ENCODE measurements at places on chromosomes 6 and 20.

DNA sequence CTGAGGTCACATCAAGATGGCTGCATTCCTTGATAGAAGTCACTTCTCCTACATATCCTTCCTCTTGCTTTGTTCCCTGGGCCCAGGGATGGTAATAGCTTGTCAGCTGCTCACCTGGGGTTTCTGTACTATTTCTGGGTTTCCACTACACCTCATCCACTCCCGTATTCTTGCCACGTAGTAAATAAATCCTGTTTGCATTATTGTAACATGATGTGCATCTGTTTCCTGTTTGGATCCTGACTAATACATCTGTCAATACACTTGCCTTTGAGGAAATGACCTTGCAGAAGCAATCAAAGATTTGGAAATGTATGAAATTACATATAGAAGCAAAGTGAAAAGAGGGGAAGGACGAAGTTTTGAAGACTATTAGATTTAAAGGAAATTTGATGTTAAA, 619.0 kb downstream of the PHF3 start:
- DNase-seq: no peak

GRCh38 chr6:9401960-9402359, 966.6 kb upstream of the SLC35B3 start:
- no peak for DNase-seq

DNA sequence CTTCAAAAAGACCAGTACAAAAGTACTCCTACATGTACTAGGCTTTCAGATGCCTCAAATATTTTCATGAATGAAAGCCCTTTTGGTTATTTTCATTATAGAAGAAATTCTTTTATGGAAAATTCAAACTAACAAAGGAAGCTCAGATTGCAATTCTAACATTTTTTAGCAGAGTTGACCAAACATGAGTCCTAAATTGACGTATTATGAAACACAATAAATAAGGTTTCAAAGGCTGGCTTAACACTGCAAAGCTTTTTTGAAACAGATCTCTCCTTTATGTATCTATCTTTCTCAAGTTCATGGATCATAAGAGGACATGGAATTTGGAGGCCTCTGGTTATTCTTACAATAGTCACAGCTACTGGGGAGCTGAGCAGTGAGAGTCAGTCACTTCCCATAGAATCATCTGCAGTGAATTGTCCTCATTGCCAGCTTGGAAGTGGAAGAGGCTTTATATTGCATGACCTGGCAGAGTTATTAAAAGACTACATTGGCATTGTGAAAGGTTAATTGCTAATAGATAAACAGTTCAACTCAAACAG, 38.4 kb upstream of the FBXL4 start:
- no peak for DNase-seq

GRCh38 chr6:3825851-3826581, 23.2 kb upstream of the FAM50B start:
- no peak for DNase-seq

DNA sequence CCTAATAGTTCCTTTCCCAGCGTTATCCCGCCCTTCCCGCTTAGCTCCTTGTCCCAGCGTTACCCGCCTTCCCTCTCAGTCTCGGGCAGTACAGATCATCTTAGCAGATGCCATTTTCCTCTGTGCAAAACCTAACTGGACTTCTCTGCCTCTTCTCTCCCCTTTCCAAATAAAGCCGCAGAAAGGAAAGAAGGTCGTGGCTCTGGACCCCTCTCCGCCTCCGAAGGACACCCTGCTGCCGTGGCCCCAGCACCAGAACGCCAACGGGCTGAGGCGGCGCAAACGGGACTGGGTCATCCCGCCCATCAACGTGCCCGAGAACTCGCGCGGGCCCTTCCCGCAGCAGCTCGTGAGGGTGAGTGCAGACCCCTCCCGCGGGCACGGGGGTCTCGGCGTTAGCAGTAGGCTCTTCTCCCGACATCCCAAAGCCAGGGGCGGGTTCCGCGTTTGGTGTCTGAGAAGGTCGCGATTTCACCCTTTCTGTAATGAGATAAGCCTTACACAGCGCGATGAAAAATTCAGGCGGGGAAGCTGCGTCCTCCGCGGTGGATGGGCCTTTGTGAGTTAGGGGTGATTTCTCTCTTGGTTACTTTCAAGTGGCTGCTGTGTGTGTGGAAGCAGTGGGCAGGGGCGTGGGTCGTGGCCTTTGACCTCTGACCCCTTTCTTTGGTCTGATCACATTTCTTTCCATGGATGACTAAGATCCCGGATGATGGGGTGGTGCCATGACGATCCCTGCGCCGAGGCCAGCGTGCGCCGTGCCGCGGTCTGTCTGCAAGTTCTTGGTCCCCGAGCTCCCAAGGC, 292.7 kb downstream of the TAF4 start:
- no peak for DNase-seq

- no peak for DNase-seq
Measured at GRCh38 chr6:71468841-71469700, 180.5 kb downstream of the OGFRL1 start.

DNA sequence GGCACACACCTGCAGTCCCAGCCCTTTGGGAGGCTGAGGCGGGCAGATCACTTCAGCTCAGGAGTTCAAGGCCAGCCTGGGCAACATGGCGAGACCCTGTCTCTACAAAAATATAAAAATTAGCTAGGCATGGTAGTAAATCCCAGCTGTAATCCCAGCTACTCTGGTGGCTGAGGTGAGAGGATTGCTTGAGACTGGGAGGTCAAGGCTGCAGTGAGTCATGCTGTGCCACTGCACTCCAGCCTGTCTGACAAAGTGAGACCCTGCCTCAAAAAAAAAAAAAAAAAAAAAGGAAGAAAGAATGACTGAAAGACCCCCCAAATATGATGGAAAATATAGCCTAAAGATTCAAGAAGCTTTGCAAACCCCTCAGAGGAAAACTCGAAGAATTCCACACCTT, 26.8 kb downstream of the METTL24 start:
- no peak for DNase-seq

GRCh38 chr6:147579667-147580066, 71.2 kb downstream of the SAMD5 start:
- DNase-seq: no peak

GRCh38 chr20:49631856-49632418, 64.0 kb upstream of the PTGIS start:
- no peak for DNase-seq

DNA sequence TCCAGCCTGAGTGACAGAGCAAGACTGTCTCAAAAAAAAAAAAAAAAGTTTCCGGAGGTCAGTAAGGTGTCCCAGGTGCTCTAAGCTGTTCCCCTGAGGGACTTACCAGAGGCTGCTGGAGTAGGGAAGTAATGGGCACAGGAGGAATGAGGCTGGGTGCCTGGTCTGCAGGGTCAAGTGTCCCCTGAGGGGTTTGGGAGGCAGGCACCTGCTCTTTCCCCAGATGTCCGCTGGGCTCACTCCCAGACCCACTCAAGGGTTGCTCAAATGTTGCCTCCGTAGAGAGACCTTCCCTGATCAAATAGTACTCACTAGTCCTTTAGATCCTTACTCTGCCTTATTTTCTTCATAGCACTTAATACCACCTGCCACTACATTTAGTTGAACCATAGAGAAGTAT, 5.4 kb upstream of the MAPK13 start:
- no peak for DNase-seq

GRCh38 chr6:90406142-90406794, 109.6 kb upstream of the BACH2 start:
- DNase-seq: no peak

DNA sequence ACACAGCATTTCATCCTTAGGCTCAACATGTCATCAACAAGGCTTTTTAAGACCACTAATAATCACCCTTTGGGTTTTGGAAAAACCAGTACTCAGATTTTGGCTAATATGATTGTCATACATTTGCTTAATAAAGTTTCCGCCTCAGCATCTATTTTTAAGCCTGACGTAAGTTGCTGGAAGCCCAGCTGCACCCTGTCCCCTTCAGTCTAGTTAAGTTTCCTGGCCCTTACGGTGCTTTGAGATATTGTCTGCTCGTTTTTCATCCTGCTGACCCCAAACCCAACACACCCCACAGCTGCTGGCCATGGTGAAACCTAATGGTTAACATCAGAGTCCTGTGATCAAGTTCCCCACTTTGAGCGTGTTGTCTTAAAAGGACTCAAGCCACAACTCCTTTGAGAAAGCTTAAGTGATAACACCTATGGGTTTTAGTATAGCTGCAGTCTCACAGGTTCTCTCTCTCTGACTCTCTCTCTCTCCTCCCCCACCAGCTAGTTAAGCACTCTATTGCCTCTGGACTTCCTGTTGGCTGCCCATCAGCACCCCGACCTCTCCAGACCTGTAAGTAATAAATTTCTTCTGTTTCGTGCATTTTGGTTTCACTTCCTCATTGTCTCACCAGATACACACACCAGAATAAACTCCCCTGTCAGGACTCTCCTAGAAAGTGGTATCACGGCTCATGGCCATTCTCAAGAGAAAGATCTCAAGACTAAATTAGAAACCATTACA, 802.0 kb downstream of the C6orf118 start:
- no peak for DNase-seq

DNA sequence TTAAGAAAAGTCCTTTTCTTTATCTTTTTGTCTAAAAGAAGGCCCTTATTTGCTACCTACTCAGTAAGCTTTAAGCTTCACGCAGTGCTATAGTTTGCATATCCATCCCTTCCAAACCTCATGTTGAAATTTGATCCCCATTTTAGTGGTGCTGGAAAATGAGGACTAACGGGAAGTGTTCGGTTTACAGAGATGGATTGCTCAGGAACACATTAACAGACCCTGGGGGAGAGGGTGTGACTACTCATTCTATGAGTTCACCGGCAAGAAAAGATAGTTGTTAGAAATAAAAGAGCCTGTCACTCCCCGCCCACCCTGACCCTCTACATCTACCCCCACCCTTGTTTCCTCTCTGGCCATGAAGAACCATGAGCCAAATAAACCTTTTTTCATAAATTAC, 546.2 kb downstream of the MEI4 start:
- no peak for DNase-seq

- DNase-seq: no peak
Measured at GRCh38 chr6:158069800-158070195, 88.1 kb downstream of the SYNJ2 start.

- DNase-seq: no peak
Measured at GRCh38 chr20:187733-188132, 1.8 kb downstream of the DEFB128 start.

GRCh38 chr20:44532259-44532980, 10.6 kb upstream of the SERINC3 start:
- DNase-seq: no peak

- no peak for DNase-seq
Measured at GRCh38 chr20:61117725-61118124, 134.3 kb upstream of the CDH4 start.

DNA sequence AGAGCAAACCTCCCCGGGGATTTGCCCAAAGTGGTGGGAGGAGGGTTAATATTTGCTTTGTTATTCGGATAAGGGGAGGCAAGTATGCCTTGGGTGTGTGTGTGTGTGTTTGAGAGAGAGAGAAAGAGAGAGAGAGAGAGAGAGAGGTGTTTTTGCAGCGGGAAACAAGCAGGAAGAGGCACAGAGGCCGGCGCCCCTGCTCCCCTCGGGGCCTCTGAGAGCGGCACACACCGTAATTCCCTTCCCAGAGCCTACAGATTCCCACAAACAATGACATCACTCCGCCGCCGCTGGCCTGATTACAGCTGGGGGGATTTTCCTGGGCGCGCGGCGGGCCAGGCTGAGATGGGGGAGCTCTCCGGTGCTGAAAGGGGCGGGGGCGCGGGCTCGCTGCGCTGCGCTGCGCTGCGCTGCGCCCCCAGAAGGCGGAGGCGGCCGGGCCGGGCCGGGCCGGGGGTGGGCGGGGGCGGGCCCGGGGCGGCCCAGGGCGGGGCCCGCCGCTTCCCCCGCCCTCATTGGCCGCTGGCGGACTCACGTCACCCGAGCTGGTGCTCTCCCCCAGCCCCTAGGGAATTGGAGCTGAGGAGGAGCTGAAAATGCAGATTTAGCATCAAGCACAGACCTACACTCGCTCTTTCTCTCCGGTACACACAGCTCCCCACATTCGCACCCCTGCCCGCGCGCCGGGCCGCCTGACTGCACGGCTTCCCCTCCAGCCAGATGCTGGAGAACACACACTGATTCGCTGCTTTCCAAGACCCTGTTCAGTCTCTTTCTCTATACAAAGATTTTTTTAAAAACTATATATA, at the start of gene PCSK2:
Gene PCSK2 (plus strand): TSS at position 631 of the 809 bp plus-strand sequence. CDS start 266 bp downstream, outside the sequence.
- DNase-seq: no peak

DNA sequence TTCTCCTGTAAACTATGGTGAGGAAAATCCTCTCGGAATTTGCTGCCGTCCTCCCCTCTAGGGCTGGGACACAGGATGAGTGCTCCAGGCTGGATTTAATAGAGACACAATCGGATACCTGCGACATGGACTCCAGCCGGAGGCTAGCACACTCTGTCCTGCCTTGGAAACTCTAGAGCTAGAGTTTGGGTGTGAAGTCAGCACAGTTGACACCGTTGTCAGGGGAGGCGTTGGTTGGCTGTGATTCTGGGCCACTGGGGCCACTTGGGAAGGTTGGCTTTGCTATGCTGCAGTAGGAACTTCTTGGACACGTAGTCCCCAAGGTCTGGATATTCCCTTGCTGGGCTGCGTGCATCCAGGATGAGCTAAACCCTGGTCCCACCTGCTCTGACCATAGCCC, 169.4 kb downstream of the NRN1 start:
- no peak for DNase-seq

DNA sequence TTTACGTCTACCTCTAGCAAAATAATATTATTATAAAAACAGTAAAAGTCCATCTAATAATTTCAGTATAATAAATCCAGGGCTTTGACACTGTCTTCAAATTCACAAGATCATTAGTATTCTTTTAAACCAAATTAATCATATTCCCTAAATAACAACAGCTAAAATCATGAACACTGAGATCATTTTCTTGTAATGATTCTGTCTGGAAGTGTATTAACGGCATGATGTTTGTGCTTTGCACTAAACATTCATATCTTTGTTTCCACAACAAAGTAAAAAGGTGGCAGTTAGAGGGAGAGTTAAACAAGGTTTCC, 18.8 kb downstream of the HIVEP2 start:
- DNase-seq: no peak

GRCh38 chr6:64848467-64848866, 858.6 kb downstream of the EYS start:
- no peak for DNase-seq

- DNase-seq: no peak
Measured at GRCh38 chr20:13936781-13937576, 53.4 kb downstream of the SEL1L2 start.

GRCh38 chr6:158043586-158044524, 62.2 kb downstream of the SYNJ2 start:
- no peak for DNase-seq

Measured in CD4-positive, alpha-beta T cell treated with Interleukin-17A for 4 hours (primary cell).